ENCODE measurements at places on chromosomes 1 and 21. TPM values are rescaled to one million over a fixed set of nuclear protein-coding genes. Genes with fewer than 3 reads are reported as not detected.

The SGIP1 gene
- total RNA-seq, result 0.81 TPM

The SPATC1L gene
- total RNA-seq, result 20.9 TPM

The NDUFS2 gene
- total RNA-seq, result 92.6 TPM

The SLAMF7 gene
- not detected for total RNA-seq

The C1orf167 gene
- 3.6 TPM for total RNA-seq

The LYST gene
- 11.6 TPM for total RNA-seq

The VASH2 gene
- total RNA-seq, result not detected

The PDIK1L gene
- total RNA-seq, result 2.3 TPM

Measured in cardiac atrium fibroblast (primary cell).